Left colon (tissue), 2 donors: ENCODE measurements at places on chromosomes 1 and 21. TPM values are rescaled to one million over a fixed set of nuclear protein-coding genes. Genes with fewer than 3 reads are reported as not detected.
A peak's percentile ranks its signal among the peaks of the same experiment; 100 is the strongest.

Gene TEDDM1
- total RNA-seq = not detected

Gene FMOD
- total RNA-seq = 29.6 TPM

Gene SLC16A4
- total RNA-seq = 2.2 TPM

Gene ABCA4
- not detected for total RNA-seq

Gene PPM1J
- total RNA-seq = 1.1 TPM

Gene FYB2
- 6.0 TPM for total RNA-seq

Gene OR6K3
- not detected for total RNA-seq

Gene ZNF593OS
- not detected for total RNA-seq

Gene ADAM15
- 88.9 TPM for total RNA-seq

Gene FCRL5
- total RNA-seq = 4.5 TPM

Gene KCNQ4
- total RNA-seq = 2.1 TPM

DNA sequence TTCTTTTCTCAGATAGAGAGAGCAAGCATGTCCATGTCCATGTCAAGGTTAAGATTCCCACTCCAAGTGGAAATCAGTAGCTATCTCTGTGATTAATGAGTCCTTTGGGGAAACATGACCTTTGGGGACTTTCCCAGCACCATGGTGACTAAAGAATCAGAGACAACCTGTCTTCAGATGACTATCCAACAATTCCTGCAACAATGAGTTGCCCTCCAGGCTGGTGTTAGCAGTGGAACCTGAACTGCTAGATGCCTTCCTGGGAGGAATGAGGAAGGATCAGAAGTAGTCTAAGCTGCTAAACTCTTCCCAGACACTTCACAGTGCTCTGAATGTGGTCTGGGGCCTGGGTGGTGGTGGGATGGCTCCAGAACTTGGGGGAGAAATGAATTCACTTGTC is 6.5 kb downstream of the S100A9 start:
- no peak for DNase-seq

- no peak for DNase-seq
These were observed 11.4 kb downstream of the PLA2G5 start for GRCh38 chr1:20081353-20081810.

- no peak for DNase-seq
These were observed 61.0 kb upstream of the ADARB1 start for GRCh38 chr21:45013260-45013841.

- DNase-seq = no peak
These were observed 16.2 kb downstream of the CLSTN1 start for GRCh38 chr1:9807541-9807940.

- peak; percentile 21 for DNase-seq
These were observed 29.6 kb upstream of the RGS16 start for GRCh38 chr1:182633657-182634281.

DNA sequence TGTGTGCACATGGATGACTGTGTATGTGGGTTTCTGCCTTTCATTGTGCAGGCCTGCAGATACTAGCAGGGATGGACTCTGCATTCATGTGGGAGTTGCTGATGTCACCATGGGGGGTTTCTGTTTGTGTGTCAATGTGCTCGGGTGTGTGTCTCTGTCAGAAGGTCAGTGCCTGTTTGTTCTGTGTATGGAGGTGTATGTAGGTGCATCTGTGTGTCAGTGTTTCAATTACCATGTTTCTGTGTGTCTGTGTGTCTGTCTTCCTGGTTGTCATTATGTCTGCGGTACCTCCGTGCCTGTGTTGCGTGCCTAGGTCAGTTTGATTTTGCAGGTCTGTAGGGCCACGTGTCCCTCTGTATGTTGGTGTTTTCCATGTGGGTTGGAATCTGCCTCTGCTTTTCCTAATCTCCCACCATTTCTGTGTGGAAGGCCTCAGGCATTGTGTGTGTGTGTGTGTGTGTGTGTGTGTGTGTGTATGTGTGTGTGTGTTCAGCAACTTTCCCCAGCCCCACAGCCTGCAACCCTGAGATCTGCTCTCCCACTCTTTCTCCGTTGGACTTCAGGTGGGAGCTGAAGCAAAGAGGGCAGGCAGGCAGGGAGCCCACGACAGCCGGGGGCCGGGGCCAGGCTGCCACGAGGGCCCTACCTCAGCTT is 36.7 kb upstream of the WASF2 start:
- no peak for DNase-seq

DNA sequence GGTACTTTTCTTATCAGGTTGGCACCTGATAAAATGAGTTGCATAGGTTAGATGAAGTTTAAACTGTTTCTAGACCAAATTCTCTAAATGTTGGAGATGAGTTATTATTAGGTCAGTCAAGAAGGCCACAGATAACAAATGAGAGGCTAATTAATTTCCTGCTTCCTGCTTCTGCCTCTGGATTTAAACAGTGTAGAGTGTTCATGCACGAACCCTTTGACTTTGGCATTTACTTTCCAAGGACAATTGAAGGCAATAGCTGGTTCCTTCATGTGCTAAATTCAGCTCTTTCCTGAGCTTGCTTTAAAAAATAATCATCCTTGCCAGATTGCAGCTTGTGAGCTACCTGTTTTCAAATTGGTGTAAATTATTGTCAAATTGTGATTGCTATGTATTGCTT is 80.6 kb downstream of the RASAL2 start:
- DNase-seq = no peak

DNA sequence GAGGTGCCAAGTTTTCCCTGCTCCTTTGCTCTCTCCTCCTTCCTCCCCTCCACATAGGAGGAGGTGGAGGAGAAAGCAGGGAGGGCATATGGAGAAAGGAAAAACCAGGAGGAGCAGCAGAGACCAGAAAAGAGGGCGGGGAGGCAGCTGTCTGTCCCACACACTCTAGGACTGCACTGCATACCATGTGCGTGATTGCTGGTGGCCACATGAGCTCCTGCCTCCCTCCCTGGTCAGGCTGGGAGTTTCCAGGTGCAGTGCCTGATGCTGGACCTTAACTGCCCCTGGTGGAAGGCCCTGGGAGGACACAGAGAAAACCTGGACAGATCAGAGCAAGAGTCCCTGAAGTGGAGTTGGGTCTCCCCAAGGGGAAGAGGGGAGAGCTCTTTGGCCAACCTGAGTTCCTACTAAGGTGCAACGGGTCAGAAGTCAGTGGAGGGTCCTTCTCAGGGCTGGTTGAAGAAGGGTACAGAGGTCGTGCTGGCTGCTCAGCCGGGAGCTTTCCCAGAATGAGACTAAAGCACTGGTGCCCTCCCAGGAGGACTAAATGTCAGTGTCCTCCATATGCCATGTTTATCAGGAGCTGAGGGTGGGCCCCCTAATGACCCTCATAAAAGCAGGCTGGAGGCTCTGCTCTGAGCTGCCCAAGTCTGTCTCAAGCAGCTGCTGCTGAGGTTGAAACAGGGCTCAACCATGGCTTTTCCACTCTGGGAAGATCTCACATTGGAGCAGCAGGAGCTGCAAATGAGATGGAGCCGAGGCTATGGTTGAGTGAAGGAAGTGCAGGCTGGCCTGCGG is 3.5 kb upstream of the LGR6 start:
- DNase-seq = no peak

- no peak for DNase-seq
These were observed 29.0 kb upstream of the TMEM51 start for GRCh38 chr1:15124362-15125100.

DNA sequence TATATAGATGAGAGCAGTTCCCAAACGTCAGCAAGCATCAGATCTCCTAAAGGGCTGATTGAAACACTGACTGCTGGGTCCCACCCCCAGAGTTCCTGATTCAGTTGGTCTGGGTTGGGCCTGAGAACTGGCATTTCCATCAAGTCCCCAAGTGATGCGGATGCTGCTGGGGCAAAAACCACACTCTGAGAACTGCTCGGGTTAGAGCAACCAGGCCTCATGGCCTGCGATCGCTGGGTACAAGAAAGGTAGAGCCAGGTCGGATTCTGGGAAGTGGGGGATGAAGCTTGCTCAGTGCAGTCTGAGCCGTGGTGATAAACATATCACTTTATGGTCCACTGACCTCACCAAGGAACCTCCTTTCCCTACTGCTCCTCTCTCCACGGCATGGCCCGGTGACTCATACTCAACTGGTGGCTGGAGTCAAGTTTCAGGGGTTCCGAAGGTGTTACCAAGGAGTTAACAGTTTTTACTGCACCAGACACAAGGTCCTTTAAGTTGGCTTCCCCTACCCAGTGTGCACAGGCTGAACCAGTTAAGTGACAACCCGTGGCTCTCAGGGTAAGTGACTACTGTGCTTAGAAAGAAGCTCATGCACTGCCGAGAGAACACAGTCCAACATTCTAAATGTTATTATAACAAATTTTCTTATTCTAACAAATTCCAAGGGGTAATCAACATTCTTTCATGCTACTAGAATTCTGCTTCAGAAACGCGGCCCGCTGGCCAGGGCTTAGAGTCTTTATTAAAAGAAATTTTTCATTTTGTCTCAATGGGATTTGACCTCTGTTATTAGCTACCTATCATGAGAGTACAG is 153.5 kb downstream of the TGFBR3 start:
- no peak for DNase-seq

DNA sequence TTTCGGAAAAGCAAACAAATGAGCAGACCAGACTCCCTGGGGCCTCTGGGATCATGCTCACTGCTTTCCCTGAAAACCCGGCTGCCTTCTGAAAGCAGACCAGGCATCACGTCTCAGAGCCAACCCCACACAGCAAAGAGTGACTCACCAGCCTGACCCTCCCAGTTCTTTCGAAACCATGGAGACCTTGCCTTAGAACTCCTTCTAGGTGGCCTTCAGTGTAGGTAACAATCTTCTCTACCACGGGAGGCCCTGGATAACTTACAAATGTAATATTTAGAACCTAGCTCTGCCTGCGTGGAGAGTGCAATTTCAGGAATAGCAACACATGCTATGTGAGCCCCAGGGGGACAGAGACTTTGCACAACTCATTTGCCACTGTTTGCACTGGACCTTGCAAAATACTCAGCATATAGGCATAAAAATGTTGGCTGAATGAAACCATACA is 105.2 kb downstream of the SUSD4 start:
- no peak for DNase-seq

DNA sequence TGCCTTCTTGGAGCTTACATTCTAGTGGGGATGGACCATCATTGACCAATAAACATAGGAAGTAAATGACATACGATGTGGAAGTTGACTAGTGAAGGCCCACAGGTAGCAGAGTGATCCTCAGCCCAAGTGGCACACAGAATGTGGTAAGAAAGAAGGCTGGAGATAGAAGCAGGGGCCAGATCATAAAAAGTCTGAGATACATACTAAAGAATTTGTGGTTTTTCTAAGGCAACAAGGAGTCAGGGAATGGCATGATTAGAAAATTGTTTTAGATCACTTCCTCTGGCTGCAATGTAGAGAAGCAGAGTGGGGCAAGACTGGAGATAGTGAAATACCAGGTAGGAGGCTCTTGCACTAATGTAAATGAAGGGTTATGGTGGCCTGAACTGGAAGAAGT is 154.0 kb downstream of the VPS13D start:
- no peak for DNase-seq

GRCh38 chr1:85962457-85962856 is 194.1 kb downstream of the COL24A1 start:
- DNase-seq = no peak

DNA sequence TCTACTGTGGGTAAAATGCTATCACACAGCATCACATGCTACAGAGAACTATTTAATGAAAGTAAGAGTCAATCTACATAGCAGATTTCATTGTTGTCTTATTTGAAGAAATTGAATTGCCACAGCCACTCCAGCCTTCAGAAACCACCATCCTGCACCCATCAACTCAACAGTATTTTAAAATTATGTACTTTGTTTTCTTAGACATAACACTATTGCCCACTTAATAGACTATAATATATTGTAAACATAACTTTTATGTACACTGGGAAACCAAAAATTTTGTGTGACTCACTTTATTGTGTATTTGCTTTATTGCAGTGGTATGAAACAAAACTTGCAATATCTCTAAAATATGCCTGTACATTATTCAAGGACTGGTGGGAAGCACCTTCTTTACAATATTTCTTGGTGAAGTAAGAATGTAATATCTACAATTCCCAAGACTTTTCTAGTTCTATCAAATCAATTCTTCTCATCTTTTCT is 133.0 kb downstream of the DUSP10 start:
- DNase-seq = no peak

GRCh38 chr1:159821171-159821867 is 5.4 kb upstream of the SLAMF8 start:
- no peak for DNase-seq

DNA sequence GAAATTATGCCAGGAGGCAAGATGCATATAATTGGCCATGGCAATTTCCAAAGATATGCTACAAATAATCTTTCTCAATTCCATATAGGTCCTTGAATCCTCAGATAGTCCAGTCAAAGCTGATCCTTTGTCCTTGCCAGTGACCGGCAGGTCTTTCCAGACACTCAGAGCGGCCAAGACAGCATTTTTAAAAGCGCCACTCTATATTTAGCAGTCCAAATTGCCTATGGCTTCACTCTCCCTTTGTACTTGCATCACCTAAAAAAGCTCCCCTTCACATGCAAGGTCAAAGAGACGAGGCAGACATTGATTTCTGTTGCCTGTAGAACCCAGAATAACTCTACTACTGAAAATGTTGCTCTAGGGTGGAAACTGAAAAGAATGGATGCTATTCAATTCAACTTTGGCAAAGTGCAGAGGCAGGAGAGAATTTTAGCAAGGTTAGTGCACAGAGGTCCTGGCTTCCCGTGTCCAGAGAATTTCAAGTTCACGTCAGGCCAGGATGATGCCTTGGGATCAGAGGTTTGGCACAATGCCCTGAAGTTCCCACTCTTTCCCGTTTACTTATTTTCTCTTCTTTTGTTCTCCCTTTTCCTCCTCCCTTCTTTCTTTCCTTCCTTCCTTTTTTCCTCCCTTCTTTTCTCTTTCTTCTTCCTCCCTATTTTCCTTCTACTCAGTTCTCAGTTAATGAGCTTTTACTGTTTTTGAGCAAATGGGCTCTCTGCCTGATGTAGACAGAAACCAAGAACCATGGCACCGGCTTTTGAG is 108.5 kb downstream of the KCNK1 start:
- DNase-seq = no peak

- DNase-seq = no peak
These were observed 37.2 kb downstream of the SCCPDH start for GRCh38 chr1:246761396-246761795.

- DNase-seq = no peak
These were observed 3.3 kb upstream of the ATP1A4 start for GRCh38 chr1:160148121-160148520.
